Activated naive CD8-positive, alpha-beta T cell treated with anti-CD3 and anti-CD28 coated beads, Interleukin-2, amount 50 U/mL, for 16 hours (primary cell): ENCODE measurements at places on chromosomes 11 and 22.

- DNase-seq, result no peak
Observed at GRCh38 chr11:122100756-122101080, 15.3 kb downstream of the BLID start.

DNA sequence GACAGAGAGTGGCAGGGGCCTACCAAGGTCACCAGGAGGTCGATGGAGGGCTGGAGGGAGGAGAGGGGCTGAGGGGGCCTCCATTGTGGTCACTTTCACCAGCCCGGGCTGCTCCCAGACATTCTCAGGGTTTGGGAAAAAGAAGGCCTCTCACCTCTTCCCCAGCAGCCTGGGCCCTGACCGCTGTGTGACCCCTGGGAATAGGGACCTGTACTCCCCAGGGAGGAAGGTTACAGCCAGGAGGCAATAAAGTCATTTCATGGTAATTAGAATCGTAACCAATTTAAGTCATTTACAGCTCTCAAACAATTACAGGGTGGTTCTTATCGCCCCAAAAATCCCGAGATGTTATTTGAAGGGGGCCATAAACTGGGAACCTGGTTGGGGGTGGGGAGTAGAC lies 37.8 kb downstream of the ISX start:
- no peak for DNase-seq

DNA sequence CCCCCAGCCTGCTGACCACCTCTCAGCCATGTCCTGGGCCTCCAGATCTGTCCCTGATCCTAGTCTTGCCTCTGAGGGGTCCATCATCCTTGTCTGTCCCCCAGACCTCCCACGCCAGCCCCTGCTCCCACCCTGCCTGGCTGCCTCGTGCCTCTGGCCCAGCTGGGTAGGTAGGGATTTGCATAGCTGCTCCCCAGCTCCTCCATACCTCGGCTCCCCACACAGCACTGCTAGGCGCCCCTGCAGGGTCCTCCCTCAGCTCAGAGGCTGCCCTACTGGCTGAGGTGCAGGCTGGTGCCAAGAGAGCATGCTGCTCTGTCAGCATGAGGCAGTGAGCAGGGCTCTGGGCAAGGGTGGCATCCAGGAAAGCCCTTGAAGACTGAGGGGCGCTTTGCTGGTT lies 47.7 kb downstream of the NFAM1 start:
- DNase-seq, result no peak

GRCh38 chr11:125624756-125625213 lies at the start of gene CHEK1:
TSS of gene CHEK1 (plus strand) at chr11:125625163. CDS start at chr11:125626769, 1,606 bp downstream.
- no peak for DNase-seq

DNA sequence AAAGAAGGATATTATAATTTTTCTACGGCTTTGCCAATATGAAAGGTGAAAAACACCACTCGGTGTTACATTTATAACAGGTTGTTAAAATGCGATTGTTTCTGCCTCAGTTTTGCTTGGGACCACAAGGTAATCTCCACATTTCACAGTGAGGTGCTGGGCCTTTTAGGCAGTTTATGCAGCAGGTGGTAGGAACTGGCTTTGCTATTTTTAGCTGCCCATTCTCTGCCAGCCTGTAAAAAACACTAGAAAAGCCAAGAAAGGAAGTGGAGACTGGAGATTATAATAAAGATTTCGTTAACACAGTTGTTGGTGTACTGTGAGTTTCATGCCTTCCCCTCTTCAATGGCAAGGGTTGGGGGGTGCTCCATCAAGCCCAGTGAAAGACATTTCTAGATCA lies 8.0 kb upstream of the MRPL16 start:
- DNase-seq, result no peak

- DNase-seq, result no peak
Observed at GRCh38 chr11:58927393-58928106, 11.7 kb upstream of the GLYATL1 start.

DNA sequence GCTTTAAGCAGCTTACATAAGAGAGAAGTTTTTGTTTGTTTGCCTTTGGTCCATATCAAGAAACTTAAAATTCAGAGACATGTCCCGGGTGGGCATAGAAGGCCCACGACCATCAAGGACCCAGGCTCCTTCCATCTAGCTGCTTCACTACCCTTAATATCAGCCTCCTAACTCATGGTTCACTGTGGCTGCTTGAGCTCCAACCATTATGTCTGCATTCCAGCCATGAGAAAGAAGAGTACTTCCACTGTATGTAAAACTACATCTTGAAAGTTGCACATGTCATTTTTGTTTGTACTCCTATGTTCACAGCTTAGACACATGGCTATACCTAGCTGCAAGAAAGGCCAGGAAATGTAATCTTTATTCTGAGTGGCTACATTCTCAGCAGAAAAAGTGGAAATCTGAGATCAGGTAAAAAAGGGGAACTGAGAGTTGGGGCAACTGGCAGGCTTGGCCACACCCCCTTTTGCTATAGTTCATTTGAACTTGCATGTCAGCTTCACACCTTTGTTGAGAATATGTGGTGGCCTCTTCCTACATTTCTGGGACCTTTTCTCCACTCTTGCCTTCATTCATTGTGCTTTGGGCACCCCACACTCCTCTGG lies 81.3 kb upstream of the TP53I11 start:
- DNase-seq, result no peak

- no peak for DNase-seq
Observed at GRCh38 chr22:17491090-17491640, 72.1 kb upstream of the SLC25A18 start.

DNA sequence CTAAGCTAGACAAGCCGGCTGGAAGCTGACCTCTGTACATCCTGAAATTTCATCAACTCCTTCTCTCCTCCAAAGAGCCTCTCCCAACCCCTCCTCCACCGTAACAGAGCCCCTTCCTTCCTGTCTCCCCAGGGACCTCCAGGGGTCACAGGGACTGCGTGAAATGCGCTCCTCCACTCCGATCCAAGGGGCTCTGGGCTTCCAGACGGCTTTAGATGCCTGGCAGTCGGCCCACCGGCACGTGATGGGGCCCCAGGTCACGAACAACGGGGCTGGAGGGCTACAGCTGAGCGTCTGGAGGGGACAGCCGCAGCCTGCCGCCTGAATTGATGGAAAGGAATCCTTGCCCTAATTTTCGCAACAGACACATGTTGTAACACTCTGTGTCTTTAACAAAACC lies 264.1 kb downstream of the MN1 start:
- DNase-seq, result no peak

DNA sequence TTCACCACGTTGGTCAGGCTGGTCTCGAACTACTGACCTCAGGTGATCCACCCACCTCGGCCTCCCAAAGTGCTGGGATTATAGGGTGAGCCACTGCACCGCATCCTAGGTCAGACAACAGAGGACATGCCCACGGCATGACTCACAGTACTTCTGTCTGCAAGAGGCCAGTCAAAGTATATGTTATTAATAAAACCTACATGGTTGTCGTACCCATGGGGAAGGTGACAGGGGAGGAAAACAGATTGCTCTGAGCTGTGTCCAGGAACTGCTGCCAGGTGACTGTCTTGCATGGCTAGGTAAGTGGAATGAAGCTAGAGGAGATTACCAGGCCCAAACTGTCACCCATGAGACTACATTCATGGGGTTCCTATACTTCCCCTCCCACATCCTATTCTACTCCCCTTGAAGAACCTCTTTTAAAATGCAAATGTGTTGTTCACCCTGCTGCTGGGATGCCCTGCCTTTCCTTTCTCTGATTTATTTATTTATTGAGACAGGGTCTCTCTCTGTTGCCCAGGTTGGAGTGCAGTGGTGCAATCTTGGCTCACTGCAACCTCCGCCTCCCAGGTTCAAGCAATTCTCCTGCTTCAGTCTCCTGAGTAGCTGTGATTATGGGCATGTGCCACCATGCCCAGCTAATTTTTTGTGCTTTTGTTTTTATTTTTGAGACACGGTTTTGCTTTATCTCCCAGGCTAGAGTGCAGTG lies 2.0 kb upstream of the NLRX1 start:
- DNase-seq, result no peak

GRCh38 chr11:8773916-8774539 lies 91.4 kb downstream of the RPL27A start:
- DNase-seq, result no peak

DNA sequence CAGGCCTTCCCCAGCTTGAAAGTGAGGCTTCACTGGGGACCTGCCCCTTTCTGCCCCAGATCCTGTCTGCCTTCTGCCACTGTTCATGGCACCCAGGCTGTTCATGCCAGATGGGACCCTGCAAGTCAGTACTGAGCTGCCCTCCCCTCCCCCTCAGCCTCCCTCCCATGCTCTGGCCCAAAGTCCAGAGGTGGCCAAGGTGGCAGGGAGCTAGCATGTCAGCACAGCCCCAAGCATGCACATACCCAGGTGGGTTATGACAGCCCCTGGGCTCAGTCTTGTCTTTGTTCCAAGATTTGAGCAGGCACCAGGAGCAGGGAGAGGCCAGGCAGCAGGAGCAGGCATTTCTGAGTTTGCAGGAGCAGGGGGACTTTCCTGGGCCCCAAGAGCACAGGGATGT lies 44.1 kb downstream of the DDIAS start:
- no peak for DNase-seq
